ENCODE measurements at places on chromosomes 11 and 22. TPM values are rescaled to one million over a fixed set of nuclear protein-coding genes. Genes with fewer than 3 reads are reported as not detected.

DNA sequence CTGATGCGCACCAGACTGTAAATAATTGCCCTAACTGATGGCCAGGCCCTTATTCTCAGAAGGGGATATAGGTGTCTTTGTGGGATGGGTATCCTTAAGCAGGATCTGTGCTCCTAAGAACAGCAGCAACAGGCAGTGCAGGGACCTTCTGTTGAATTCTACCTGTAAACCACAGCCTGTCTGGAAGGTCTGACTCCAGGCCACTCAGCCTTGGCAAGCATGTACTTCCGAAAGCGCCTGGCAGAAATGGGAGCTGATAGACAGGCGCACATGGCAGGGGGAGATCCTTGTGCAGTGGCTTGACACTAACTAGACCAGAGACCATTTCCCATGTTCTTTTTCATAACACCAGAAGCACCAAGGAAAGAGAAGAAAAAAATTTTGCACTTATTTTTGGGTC, 59.0 kb downstream of the C22orf31 start:
- no peaks in the 10 kb centered on the region for H3K36me3 ChIP-seq
- no peak for DNase-seq
- no peaks in the 10 kb centered on the region for H3K4me1 ChIP-seq
- H3K27ac ChIP-seq, result no peak overlapping the region
- peaks cover 34% of the 10 kb centered on the region for H3K27me3 ChIP-seq
- H3K4me3 ChIP-seq, result no peak overlapping the region

Gene UPK3A
- not detected for total RNA-seq

DNA sequence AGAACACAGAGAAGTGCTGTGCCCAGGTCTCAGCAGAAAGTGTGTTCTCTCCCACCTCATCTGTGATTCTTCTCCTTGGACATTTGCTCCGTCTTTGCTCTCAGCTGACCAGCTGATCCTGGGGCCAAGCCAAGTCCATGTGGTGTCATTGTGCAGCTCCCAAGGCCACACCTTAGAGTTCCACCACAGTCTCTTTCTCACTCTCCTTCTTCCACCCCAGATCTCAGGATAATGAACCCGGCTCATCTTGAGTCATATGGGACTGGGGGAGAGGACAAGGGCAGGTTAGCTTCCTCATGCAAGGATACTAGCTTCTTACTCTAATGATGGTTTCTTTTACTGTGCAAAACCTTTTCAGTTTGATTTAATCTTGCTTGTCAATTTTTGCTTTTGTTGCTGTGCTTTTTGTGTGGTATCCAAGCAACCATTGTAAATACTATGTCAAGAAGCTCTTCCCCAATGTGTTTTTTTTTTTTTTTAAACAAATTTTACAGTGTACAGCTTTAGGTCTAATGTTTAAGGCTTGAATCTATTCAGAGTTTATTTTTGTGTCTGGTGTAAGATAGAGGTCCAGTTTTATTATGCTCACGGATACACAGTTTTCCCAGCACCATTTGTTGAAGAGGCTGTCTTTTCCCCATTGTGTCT, 75.0 kb upstream of the OR4B1 start:
- H3K27ac ChIP-seq, result no peak overlapping the region
- DNase-seq, result no peak
- H3K27me3 ChIP-seq, result no peaks in the 10 kb centered on the region
- H3K36me3 ChIP-seq, result peaks cover 56% of the 10 kb centered on the region

DNA sequence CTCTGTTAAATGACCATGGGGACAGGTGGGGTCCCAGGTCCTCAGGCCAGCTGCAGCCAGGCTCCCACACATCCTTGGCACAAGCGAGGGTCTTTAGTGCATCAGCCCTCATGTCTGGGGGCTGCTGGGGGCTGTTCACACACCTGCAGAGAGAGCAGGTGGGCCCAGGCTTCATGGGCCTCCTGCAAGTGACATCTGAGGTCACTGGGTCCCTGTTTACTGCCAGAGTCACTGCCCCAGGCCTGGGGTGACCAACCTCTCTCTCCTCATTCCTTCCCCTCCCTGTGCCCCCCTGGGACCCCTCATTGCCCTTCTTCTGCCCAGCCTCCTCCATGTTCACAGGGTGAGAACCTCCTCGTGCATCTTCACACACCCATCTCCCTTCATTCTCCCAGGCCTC, 92.4 kb downstream of the RTL6 start:
- H3K36me3 ChIP-seq, result no peaks in the 10 kb centered on the region
- no peak overlapping the region for H3K4me3 ChIP-seq
- no peak overlapping the region for H3K27ac ChIP-seq
- no peaks in the 10 kb centered on the region for H3K4me1 ChIP-seq
- no peak for DNase-seq
- H3K27me3 ChIP-seq, result no peaks in the 10 kb centered on the region

DNA sequence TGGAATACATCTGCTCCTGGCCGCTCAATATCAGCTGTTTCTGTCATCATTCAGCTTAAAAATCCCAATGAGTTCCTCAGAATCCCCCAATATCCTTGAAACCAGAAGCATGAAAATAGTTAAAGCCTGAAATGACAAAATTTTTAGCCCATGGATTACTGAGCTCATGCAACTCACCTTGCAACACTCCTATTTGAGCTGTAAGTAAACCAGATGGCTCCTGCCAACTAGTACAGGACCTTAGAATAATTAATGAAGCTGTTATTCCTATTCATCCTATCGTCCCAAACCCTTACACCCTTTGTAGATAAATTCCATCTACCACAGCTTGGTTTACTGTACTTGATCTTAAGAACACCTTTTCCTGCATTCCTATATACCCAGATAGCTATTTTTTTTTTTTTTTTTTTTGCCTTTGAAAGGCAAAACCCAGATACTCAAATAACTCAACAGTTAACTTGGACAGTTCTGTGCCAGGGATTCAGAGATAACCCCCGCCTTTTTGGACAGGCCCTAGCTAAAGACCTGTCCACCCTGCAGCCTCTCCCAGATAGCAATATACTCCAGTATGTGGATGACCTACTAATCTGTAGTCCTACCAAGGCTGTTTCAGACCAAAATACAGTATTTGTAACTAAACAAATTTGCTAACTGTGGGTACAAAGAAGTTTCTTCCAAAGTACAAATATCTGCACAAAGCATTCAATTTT, 10.1 kb upstream of the BTBD10 start:
- H3K4me3 ChIP-seq, result no peak overlapping the region
- DNase-seq, result no peak
- no peaks in the 10 kb centered on the region for H3K36me3 ChIP-seq
- H3K27ac ChIP-seq, result no peak overlapping the region
- peaks cover 30% of the 10 kb centered on the region for H3K27me3 ChIP-seq
- H3K4me1 ChIP-seq, result no peaks in the 10 kb centered on the region

Gene SYT7
- not detected for total RNA-seq

- H3K4me3 ChIP-seq, result peak overlapping the region; percentile 92
- peak overlapping the region; percentile 90 for H3K27ac ChIP-seq
- peaks cover 50% of the 10 kb centered on the region for H3K4me1 ChIP-seq
- H3K27me3 ChIP-seq, result no peaks in the 10 kb centered on the region
- no peak for DNase-seq
- peaks cover 22% of the 10 kb centered on the region for H3K36me3 ChIP-seq
Observed at GRCh38 chr22:24553597-24554312, 1.2 kb downstream of the GUCD1 start.

DNA sequence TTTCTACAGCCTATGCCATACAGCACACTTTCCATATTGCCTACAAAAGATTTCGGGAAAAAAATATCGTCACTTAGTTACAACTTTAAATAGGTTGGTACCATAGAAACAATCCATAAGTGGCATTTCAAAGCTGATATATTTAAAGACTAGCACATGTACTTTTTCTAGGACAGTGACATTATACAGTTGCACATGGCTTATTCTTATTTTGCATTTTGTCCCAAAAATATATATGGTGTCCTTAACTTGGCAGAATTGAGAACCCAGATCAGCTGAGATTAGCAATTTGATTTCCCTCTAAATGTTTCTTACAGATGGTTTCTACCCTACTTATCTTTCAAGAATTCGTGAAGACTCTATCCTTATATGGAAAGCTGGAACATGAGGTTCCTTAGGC, 3.7 kb upstream of the TFIP11 start:
- H3K4me3 ChIP-seq, result no peak overlapping the region
- H3K27me3 ChIP-seq, result no peaks in the 10 kb centered on the region
- peak overlapping the region; percentile 21 for H3K27ac ChIP-seq
- peaks cover 2% of the 10 kb centered on the region for H3K36me3 ChIP-seq

Gene ARAP1
- 96.5 TPM for total RNA-seq

DNA sequence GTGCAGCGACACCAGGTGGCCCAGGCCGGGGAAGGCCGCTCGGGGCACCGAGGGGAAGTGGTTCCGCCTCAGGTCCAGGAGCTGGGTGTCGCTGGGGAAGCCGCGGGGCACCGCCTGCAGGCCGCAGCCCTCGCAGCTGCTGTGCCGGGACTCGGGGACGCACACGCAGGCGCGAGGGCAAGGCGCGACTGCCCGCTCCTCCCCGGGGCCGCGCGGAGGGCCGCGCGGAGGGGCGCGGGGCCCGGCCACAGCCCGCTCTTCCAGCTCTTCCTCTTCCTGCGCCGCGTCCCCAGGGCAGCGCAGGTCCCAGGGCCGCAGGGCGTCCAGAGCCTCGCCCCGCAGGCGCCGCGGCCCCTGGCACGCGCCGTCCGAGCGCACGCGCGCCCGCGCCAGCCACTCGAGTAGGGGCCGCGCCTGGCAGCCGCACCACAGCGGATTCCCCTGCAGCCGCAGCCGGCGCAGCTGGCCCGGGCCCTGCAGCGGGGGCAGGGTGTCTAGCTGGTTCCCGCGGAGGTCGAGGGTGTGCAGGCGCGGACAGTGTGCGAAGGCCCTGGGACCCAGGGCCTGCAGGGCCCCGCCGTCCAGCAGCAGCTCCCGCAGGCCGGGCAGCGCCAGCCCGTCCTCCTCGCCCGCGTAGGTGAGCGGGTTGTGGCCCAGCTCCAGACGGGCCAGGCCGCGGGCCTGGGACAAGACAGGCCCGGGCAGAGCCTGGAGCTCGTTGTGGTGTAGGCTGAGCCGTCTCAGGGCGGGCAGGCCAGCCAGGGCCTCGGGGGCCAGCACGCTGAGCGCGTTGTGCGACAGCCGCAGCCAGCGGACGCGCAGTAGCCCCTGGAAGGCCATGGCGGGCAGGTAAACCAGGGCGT, 2.8 kb downstream of the CHADL start:
- peaks cover 8% of the 10 kb centered on the region for H3K4me1 ChIP-seq
- peak; percentile 89 for DNase-seq
- H3K27me3 ChIP-seq, result peaks cover 3% of the 10 kb centered on the region

Gene MYRF
- total RNA-seq, result 2.1 TPM

- H3K27me3 ChIP-seq, result peaks cover 3% of the 10 kb centered on the region
- peaks cover 2% of the 10 kb centered on the region for H3K4me1 ChIP-seq
Observed at GRCh38 chr11:102882389-102883024, 7.7 kb upstream of the MMP12 start.

- H3K4me1 ChIP-seq, result peaks cover 38% of the 10 kb centered on the region
- peaks cover 6% of the 10 kb centered on the region for H3K36me3 ChIP-seq
- no peak overlapping the region for H3K27ac ChIP-seq
- no peak for DNase-seq
Observed at GRCh38 chr22:17980015-17980590, 44.3 kb downstream of the MICAL3 start.

Gene DNAJB7
- total RNA-seq, result not detected

DNA sequence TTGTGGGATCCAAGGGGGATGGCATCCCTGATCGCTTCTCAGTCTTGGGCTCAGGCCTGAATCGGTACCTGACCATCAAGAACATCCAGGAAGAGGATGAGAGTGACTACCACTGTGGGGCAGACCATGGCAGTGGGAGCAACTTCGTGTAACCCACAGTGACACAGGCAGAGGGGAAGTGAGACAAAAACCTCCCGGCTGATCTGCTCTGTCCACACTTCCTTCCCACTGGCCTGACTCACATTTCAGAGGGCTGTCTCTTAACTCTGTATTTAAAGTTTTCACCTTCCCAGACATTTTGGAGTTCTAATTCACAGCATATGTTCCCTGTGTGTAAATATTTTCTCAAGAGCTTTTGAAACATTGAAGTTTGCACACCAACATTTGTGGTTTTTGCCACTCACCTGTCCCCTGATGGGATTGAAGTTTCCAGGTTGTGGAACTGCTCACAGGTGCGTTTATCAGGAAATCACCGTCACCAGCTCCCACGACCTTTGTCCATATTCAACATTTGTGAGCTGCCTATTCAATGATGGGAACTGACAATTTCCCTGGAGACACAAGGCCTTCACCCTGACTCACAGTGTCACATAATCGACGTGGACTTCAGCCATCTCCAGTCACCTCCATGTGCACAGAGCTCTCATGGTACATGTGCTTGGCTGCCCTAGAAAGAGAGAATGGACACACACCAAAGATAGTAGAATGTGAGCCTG, 99.2 kb downstream of the VPREB1 start:
- no peak overlapping the region for H3K4me3 ChIP-seq
- H3K4me1 ChIP-seq, result peaks cover 30% of the 10 kb centered on the region
- no peaks in the 10 kb centered on the region for H3K36me3 ChIP-seq
- H3K27me3 ChIP-seq, result peaks cover 32% of the 10 kb centered on the region
- H3K27ac ChIP-seq, result peak overlapping the region; percentile 29
- no peak for DNase-seq

Gene TRIM48
- total RNA-seq, result not detected

- no peaks in the 10 kb centered on the region for H3K27me3 ChIP-seq
- DNase-seq, result no peak
- H3K4me3 ChIP-seq, result no peak overlapping the region
- no peaks in the 10 kb centered on the region for H3K4me1 ChIP-seq
- H3K36me3 ChIP-seq, result no peaks in the 10 kb centered on the region
Observed at GRCh38 chr11:129237880-129238638, 45.9 kb upstream of the ARHGAP32 start.

- H3K27ac ChIP-seq, result no peak overlapping the region
- H3K4me3 ChIP-seq, result no peak overlapping the region
- no peaks in the 10 kb centered on the region for H3K27me3 ChIP-seq
- H3K4me1 ChIP-seq, result no peaks in the 10 kb centered on the region
- DNase-seq, result no peak
- H3K36me3 ChIP-seq, result no peaks in the 10 kb centered on the region
Observed at GRCh38 chr22:48505891-48506290, 1321.8 kb downstream of the BRD1 start.

DNA sequence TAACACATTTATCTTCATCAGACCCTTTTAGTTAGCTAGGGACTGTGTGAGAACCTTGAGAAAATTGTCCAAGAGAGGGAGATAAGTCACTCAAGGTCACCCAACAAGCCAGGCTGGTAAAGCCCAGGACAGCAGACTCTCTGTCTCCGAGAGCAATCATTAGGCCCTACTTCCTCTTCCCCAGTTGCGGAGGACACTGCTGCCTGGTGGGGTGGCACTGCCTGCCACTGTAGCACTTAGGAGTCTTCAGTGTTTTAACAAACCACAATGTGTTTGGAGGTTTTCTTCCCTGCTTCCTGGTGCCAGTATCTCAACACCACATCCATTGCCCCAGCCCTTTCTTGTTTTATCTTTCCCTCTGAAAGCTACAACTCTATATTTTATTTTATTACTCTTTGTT, 132.1 kb upstream of the LDLRAD3 start:
- no peak for DNase-seq
- no peak overlapping the region for H3K27ac ChIP-seq
- H3K36me3 ChIP-seq, result no peaks in the 10 kb centered on the region
- no peaks in the 10 kb centered on the region for H3K27me3 ChIP-seq
- H3K4me1 ChIP-seq, result no peaks in the 10 kb centered on the region
